ENCODE measurements at places on chromosomes 6 and 20.
A peak's percentile ranks its signal among the peaks of the same experiment; 100 is the strongest.

DNA sequence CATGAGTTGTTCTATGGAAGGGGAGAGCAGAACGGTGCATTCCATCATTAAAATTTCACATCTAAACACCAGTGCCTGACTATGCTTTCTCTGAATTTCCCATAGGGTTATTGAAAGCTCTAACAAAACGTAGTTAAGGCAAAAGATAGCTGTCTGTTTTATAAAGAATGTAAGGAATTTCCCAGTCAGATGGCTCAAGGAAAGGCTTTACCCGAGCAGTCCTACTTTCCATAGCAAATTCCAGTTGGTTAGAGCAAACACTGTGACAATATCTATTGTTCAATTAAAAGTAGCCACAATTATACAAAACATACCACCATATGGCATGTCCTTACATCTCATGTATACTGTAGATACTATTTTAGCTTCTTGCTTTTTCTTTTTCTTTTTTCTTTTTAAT is 1059.5 kb upstream of the FLRT3 start:
- no peak for DNase-seq

DNA sequence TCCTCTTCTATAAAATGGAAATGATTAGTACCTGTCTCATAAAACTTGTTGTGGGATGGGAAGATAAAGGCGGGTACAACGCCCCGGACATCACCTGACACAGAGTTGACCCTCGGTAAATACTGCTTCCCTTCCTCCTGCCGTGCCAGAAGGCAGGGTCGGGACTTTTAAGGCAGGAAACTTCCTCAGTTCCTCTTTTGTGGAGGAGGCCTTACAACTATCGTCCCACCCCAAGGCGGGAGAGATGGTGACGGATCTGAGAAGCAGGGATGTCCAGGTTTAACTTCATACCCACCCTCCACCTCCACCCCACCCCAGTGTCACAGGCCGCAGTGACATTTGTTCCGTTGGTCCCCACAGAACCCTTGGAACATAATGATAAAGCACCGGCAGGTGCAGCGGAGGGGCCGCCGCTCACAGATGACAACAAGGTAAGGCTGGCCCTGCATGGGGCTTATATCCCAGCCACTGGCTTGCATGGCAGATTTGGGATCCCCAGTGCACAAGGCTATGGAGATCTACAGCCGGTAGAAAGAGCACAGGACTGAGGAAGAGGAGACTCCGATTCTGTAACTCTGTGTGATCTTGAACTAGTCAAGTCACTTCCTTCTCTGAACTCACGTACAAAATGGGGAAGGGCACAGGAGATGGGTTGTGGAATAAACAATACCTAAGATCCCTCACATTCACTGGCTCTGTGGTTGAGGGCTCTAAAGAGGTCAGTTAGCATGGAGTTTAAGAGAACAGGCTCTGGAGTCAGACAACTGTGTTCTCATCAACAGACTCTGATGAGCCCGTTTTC is 764 bp downstream of the DNTTIP1 start:
- no peak for DNase-seq

GRCh38 chr6:166313255-166314070 is 5.3 kb upstream of the PRR18 start:
- peak; percentile 40 for DNase-seq

DNA sequence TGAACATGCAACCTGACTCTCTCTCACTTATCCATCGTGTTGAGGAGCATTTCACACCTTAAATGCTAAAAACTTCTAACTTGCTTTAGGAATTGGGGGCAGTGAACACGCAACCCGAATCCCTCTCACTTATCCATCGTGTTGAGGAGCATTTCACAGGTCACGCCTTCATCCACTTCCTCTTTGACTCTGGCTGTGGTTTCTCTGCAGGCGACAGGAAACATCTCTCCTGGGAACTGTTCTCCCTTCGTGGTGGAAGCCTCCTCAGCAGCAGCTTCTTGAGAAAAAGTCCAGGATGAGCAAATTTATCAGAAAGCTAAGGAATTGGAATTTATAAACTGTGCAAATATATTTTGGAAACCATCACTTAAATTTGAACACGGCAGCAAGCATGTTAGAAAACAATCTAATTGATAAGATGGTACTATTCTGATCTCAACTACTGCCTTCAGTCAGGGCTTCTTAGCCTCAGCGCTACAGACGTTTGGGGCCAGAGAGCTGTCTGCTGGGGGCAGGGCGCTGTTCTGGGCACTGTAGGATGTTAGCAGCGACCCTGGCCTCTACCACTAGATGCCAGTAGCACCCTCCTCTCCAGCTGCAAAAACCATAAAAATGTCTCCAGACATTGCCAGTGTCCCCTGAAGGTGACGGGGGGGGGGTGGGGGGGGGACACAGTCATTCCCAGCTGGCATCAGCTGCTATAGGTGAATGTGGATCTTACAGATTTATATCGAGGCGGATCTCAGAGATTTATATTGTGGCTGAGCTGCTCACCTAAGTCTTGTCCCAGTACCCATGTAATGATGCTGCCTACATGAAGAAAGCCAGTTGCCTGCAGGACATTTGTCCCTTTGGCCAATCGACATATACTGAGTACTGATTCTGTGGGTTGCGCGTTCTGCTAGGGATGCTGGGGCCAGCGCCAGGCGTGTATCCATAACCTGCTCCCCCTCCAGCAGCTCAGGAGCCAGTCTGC is 26.2 kb downstream of the CTCFL start:
- DNase-seq = peak; percentile 18

- no peak for DNase-seq
These were observed 151.9 kb upstream of the CARMIL1 start for GRCh38 chr6:25127076-25127837.

GRCh38 chr6:37792457-37793033 is 27.0 kb upstream of the ZFAND3 start:
- DNase-seq = no peak
